ENCODE measurements at places on chromosomes 16 and 17.
A peak's percentile ranks its signal among the peaks of the same experiment; 100 is the strongest.

- no peak for DNase-seq
Measured at GRCh38 chr16:64094181-64094965, 1027.5 kb downstream of the CDH11 start.

GRCh38 chr16:75519175-75519574 lies 16.7 kb downstream of the CHST5 start:
- DNase-seq = no peak

DNA sequence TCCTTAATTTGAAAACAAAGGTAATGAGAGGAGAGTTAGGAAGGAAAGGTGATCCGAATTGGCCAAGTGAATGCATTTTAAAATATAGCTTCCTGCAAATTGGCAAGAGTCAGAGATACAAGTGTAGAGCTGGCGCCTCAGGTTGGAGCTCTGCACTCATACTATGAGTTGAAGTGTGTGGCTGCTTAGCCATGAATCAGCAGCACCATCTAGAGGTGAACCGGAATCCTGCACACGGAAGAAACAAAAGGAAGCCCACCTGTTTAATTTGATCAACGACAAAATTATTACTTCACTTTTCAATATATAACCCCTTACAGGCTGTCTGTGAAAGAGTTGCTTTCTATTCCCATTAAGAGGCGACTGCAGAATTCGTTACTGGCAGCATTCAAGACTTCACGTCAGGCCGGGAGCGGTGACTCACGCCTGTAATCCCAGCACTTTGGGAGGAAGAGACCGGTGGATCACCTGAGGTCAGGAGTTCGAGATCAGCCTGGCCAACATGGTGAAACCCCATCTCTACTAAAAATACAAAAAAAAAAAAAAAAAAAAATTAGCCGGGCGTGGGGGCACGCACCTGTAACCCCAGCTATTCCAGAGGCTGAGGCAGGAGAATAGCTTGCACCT lies 1253.7 kb upstream of the CDH8 start:
- DNase-seq = no peak

GRCh38 chr17:60248618-60249289 lies 99.0 kb downstream of the CA4 start:
- DNase-seq = no peak

GRCh38 chr16:66469291-66469946 lies 42.3 kb downstream of the BEAN1 start:
- DNase-seq = no peak

DNA sequence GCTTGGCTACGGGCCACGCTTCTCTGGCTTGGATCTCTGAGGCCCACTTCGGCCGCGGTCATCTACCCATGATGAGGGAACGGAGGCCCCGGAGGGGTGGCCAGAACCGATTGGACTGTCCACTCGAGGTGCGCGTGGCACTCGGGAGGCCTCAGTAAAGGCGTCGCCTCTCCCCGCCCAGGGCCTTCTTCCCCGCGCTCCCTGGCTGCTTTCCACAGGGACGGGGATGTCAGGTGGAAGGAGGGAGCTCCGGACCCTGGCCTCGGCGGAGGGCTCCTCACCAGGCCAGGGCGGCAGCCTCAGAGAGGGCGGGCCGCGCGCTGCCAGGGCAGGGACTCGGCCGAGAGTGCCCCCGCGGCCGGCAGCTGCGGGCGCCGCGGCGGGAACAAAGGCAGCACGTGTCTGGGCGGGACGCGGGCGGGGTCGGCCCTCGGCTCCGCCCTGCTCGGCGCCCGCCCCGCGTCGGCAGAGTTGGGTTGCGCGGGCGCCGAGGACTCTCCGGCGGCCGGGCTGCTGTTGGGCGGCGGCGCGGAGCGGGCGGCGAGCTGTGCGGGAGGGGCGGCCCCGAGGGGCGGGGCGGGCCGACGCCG lies 587 bp upstream of the CDK5R1 start:
- DNase-seq = peak; percentile 69

DNA sequence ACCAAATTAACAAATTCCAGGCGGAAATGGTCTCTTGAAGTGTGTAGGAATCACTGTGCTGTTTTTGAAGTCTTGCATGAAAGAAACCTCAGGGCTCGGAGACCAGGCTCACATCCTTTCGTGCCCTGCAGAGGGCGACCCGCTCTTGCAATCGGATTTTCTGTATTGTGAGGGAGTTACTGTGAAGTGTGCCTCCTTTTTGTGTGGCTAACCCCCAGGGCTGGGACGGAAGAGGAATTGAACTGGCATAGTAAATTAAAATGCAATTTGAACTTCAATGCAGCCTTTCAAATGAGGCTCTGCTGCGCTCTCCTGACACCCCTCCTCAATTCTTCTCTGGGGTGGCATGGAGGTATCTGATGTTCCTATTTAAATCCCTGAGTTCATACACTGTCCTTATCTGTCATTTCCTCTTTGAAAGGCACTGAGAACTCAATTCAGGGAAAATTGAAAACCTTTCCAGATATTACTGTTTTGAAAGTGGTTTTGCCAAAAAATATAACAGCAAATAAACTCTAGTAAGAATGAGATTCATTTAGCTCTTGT lies 51.5 kb upstream of the MGAT5B start:
- DNase-seq = peak; percentile 86

DNA sequence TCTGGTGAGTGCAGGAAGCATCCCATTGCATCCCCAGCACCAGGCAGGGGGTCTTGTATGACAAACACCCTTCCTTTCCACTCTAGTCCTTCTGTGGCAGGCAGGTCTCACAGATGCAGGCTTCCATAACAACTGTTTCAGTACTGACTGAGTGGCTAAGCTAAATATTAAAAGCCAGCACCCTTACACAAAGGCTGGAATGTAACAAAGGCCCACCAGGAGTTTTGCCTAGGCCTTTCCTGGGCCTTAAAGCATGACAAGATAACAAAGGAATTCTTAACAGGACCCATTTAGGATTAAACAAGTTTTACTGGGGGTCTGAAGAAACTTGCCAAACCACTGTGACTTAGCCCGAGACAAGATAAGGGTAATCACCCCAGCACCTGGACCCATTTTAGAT lies 228.9 kb upstream of the RPL38 start:
- DNase-seq = no peak

- DNase-seq = no peak
Measured at GRCh38 chr17:14818469-14818868, 446.7 kb downstream of the PMP22 start.

DNA sequence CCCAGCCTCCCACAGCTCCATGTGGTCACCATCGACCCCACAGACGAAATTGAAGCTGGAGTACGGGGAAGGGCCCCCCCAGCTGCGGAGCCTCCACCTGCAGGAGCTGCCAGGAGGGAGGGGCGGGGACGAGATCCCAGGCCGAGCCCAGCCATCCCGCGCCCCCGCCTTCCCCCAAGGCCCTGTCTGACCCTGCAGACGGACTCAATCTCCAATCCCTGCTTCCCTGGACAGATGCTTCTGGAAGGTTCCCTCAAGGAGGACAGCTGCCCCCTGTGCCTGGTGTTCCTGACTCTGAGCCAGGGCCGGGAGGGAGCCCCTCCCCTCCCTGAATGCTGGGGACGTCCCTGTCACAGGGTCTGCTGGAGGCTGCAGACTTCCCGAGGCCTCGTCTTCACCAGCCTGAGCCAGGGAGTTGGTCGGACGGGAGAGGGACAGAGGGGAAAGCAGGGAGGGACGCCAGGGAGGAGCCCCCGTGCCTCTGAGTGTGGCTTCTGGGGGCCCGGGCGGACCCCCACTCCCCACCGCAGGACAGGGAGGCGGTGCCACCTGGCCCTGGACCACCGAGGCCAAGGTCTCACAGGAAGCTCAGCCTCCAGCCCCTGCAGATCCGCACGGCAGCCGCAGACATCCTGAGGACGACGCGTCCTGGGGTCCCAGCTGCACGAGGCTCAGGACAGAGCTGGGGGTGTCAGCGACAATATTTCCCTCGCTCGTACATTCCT lies 21.3 kb upstream of the C1QTNF8 start:
- no peak for DNase-seq

DNA sequence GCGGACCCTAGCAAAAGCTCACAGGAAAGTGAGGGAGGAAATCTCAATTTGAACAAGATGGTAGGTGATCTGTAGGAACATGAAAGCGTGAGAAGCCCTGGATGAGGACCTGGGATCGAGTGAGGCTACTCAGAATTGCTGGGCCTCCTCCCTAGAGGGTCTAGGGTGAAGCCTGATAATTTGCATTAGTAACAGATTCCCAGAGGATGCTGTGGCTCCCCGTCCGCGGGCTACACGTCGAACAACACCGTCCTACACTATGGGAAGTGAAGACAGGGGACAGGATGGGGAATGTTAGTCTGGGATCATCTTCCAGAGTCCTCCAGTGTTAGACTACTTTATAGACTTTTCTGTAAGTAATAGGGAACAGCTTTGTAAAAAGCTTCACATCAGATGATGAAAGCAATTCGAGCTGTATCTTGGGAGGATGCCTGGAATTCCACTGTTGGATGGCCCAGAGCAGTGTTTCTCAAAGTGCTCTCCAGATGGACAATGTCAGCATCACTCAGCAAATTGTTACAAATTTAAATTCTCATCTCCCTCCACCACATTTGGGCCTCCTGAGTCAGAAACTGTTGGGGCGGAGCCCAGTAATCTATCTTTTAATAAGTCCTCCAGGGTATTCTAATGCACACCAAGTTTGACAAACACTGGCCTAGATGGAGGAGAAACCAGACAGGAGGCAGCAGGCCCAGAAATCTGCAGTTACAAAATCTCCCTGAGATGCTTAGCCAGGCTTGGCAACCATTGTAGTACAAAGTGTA lies 6.5 kb downstream of the FNDC8 start:
- no peak for DNase-seq

DNA sequence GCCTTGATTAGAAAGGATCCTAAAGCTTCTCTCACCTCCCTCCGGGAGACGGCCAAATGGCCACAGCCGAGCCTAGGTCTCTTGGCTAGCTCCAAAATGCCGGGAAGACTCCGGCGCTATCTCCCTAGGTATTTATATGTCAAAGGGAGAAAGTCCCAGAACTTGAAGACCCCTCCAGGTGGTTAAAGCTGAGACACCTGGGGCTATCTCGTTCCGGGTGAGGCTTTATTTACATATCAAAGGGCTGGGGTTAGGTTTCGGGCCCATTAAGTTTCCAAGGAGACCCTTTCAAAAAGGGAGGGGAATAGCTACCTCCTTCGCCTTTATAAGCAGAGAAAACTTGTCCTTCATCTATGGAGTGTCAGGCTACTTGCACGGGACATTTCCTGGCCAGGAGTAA lies 70.9 kb upstream of the KIFC3 start:
- no peak for DNase-seq

- no peak for DNase-seq
Measured at GRCh38 chr17:68640242-68640989, 39.2 kb upstream of the FAM20A start.

DNA sequence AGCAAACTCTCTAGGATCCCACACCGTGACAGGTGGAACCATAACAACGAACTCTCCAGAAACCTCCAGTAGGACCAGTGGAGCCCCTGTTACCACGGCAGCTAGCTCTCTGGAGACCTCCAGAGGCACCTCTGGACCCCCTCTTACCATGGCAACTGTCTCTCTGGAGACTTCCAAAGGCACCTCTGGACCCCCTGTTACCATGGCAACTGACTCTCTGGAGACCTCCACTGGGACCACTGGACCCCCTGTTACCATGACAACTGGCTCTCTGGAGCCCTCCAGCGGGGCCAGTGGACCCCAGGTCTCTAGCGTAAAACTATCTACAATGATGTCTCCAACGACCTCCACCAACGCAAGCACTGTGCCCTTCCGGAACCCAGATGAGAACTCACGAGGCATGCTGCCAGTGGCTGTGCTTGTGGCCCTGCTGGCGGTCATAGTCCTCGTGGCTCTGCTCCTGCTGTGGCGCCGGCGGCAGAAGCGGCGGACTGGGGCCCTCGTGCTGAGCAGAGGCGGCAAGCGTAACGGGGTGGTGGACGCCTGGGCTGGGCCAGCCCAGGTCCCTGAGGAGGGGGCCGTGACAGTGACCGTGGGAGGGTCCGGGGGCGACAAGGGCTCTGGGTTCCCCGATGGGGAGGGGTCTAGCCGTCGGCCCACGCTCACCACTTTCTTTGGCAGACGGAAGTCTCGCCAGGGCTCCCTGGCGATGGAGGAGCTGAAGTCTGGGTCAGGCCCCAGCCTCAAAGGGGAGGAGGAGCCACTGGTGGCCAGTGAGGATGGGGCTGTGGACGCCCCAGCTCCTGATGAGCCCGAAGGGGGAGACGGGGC lies 1.3 kb downstream of the SPN start:
- no peak for DNase-seq

- DNase-seq = no peak
Measured at GRCh38 chr16:57941016-57941664, 29.8 kb downstream of the CNGB1 start.

- no peak for DNase-seq
Measured at GRCh38 chr16:85291302-85292148, 179.3 kb upstream of the CIBAR2 start.

DNA sequence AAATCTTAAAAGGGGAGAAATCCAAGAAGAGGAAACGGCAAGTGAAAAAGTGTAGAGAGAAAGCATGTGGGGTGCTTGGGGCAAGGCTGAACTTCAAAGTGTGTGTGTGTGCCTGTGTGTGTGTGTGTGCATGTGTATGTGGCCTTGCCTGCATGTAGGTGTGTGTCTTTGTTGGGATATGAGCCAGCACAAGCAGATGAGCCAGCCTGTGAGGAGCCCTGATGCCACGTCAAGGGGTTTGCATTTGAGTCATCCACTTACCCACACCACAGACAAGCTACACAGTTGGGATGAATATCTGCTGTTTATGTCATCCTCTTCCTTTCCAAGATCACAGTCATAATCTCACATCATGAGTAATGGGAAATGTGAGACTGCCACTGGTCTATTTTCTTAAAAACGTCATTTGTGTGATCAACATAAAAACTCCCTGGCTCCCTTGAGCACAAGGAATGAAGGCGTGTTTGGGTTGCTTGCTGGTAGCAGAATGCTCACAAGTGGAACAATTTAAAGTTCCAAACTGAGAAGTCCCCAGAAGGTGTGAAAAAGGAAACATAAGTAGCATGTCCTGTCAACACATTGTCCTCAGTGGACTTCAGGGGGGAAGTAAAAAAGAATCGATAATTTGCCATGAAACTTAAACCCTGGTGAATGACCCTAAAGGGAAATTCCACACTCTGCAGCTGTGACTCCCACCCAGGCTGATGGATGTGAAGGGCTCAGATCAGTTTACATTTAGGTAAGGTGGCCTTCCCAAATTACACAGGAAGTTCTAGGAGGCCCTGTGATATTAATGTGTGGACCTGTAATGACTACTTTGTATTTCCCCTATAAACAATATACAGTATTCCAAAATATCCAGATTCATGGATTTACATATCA lies 14.7 kb downstream of the KCTD19 start:
- peak; percentile 97 for DNase-seq

- DNase-seq = peak; percentile 53
Measured at GRCh38 chr17:66302761-66303626, 581 bp downstream of the PRKCA start.
